ENCODE measurements at places on chromosomes 1 and 21. TPM values are rescaled to one million over a fixed set of nuclear protein-coding genes. Genes with fewer than 3 reads are reported as not detected.
A peak's percentile ranks its signal among the peaks of the same experiment; 100 is the strongest.

The CLEC20A gene
- polyA plus RNA-seq = not detected

The FLG gene
- polyA plus RNA-seq = not detected

The IFNLR1 gene
- not detected for polyA plus RNA-seq

The DYNLT5 gene
- polyA plus RNA-seq = 0.12 TPM

The YARS1 gene
- polyA plus RNA-seq = 62.3 TPM

The CR1L gene
- not detected for polyA plus RNA-seq

The PPIAL4G gene
- polyA plus RNA-seq = not detected

The RUNX1 gene
- 45.0 TPM for polyA plus RNA-seq

The ANGPTL3 gene
- not detected for polyA plus RNA-seq

The ICOSLG gene
- 0.09 TPM for polyA plus RNA-seq

The CCDC27 gene
- not detected for polyA plus RNA-seq

DNA sequence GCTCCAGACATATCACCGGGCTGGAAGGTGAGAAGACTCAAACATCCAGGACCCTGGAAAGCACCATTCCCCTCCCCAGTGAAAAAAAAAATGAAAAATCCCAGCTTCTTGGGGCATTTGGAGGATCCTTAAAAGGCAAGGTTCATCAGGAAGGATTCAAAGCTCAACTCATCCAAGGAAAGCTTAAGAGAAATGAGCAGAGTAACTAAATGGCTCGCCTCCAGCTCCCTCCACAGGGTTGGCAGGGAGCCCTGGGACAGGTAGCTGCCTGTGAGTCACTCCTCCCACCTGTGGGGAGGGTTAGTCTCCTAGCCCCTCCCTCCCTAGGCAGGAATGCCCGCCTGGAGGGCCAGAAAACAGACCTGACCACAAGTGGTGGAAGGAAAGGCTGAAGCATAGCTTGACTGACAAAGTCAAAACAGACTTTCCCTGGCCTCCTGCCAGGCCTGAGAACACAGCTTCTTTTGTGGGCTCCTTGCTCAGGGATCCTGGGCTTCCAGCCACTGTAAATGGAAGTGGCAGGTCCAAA lies 712 bp upstream of the LAMB3 start:
- H3K4me3 ChIP-seq = no peak overlapping the region
- H3K27me3 ChIP-seq = no peaks in the 10 kb centered on the region
- peak; percentile 50 for DNase-seq
- peaks cover 16% of the 10 kb centered on the region for H3K4me1 ChIP-seq
- H3K36me3 ChIP-seq = no peaks in the 10 kb centered on the region

DNA sequence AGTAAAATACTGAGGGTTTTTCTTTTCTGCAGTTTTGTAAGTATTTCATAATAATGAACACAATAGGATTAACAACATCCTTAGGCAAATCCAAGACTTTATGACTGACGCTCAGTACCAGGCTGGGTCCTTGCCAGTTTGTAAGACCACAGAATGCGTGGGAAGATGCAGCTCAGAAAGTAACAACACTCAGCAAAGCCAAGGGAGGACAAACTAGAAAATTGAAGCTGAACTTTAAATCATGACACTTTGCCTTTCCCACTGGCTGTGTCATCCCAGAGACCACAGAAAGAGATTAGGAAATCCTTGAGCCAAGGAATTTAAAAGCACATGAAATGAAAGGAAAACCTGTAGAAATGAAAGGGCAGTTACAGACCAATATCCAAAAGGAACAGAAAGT lies 426.3 kb upstream of the CHRM3 start:
- H3K27me3 ChIP-seq = no peaks in the 10 kb centered on the region
- no peaks in the 10 kb centered on the region for H3K4me1 ChIP-seq
- H3K27ac ChIP-seq = no peak overlapping the region
- no peak overlapping the region for H3K4me3 ChIP-seq
- DNase-seq = peak; percentile 4
- no peaks in the 10 kb centered on the region for H3K36me3 ChIP-seq

DNA sequence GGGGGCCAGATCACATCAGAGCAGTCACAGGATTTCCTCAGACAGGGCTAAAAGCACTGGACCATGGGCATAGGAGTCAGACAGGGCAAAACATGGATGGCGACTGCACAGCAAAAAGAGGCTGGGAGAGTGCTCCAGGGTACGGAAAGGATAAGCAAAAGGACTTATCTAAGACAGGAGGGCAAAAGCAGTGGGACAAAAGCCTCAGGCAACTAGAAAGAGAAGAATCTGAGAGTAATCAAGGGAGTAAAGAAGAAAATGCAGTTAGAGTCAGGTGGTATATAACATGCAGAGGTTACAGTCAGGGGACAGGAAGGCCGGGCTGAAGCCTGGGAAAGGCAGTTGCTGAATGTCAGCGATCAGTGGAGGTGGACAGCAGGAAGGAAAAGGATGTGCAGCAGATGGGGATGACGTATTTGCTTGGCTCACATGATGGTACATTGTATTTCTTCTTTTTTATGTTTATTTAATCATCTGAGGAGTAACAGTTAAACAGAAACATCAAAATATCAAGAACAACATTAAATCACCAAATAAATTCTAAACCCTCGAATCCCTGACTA lies 63.1 kb upstream of the CNN3 start:
- H3K4me1 ChIP-seq = peaks cover 11% of the 10 kb centered on the region
- no peaks in the 10 kb centered on the region for H3K27me3 ChIP-seq
- no peak overlapping the region for H3K4me3 ChIP-seq
- no peak for DNase-seq
- no peaks in the 10 kb centered on the region for H3K36me3 ChIP-seq

DNA sequence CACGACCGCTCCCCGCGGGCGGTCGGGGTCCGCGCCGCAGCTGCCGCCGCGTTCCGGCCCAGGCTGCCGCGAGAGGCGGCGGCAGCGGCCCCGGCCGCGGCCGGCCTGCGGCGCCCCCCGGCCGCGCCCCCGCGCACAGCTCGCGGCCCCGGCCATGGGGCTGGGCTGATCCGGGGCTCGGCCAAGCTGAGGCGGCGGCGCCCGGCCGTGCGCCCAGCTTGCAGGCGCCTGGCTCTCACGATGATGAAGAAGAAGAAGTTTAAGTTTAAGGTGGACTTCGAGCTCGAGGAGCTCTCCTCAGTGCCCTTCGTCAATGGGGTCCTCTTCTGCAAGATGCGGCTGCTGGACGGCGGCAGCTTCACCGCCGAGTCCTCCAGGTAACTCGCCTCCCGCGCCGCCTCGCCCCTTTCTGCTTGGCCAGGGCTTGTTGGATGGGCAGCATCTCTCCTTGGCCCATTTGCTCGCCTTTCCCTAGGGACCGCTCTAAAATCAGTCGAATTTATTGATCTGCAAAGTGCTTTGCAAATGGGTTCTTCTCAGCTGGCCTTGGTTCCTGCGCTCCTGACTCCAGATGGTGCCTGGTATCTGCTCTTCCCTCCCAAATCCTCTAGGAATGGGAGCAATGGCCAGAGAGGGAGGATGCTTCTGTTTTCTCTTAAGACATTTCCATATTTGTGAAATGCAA lies 431 bp downstream of the EEIG2 start:
- no peaks in the 10 kb centered on the region for H3K4me1 ChIP-seq
- peak; percentile 16 for DNase-seq
- peak overlapping the region; percentile 16 for H3K27ac ChIP-seq
- no peaks in the 10 kb centered on the region for H3K27me3 ChIP-seq

DNA sequence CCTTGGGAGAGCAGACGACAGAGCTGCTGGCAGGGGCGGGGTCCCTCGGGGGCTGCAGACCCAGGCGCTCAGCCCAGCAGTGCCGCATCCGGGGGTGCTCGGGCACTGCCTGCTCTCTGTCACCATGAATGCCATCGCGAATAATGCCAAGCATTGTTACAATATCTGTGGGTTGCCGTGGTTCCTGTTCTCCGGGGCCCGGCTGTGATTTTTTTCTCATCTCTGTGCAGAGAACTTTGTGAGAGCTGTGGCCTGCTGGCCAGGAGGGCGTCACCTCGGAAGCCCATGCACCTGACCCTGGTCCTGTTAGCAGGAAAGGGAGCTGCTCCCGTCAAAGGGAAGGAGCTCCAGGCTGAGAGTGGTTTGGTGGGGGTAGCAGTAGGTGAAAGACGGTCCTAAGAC lies 70.4 kb downstream of the PRDM16 start:
- no peaks in the 10 kb centered on the region for H3K4me1 ChIP-seq
- H3K36me3 ChIP-seq = no peaks in the 10 kb centered on the region
- DNase-seq = no peak
- no peak overlapping the region for H3K27ac ChIP-seq
- H3K27me3 ChIP-seq = no peaks in the 10 kb centered on the region

- peak overlapping the region; percentile 69 for H3K27ac ChIP-seq
- H3K27me3 ChIP-seq = no peaks in the 10 kb centered on the region
- H3K4me1 ChIP-seq = peaks cover 32% of the 10 kb centered on the region
- H3K4me3 ChIP-seq = no peak overlapping the region
These were observed 37.2 kb upstream of the IPO9 start for GRCh38 chr1:201791779-201792173.

DNA sequence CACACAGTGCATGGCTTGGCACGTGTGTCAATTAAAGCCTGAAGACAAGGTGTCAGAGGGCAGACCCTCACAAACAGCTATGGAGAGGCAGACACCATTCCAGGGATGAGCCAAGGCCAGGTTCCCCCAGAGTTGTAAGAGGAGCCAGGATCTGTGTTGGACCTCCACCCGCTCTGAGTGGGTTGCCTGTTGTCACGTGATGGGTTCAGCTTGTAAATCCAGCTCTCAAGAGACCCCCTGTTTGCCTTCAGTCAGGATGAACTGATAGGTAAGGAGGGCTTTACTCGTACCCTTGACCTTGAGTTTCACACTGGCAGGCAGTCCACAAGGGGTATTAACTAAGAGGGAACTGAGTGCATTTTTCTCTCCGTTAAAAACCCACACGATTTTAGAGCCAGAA lies 27.7 kb upstream of the KCND3 start:
- no peak overlapping the region for H3K4me3 ChIP-seq
- no peaks in the 10 kb centered on the region for H3K27me3 ChIP-seq
- DNase-seq = no peak
- H3K4me1 ChIP-seq = no peaks in the 10 kb centered on the region
- no peaks in the 10 kb centered on the region for H3K36me3 ChIP-seq
- no peak overlapping the region for H3K27ac ChIP-seq

- no peak overlapping the region for H3K27ac ChIP-seq
- DNase-seq = no peak
- no peak overlapping the region for H3K4me3 ChIP-seq
- H3K27me3 ChIP-seq = peaks cover 52% of the 10 kb centered on the region
- peaks cover 1% of the 10 kb centered on the region for H3K4me1 ChIP-seq
- H3K36me3 ChIP-seq = no peaks in the 10 kb centered on the region
These were observed 15.5 kb downstream of the NT5C1A start for GRCh38 chr1:39656391-39656790.

- DNase-seq = no peak
- H3K27me3 ChIP-seq = peaks cover 18% of the 10 kb centered on the region
- peak overlapping the region; percentile 36 for H3K4me3 ChIP-seq
- no peak overlapping the region for H3K27ac ChIP-seq
- peaks cover 8% of the 10 kb centered on the region for H3K4me1 ChIP-seq
These were observed 16.8 kb upstream of the STMN1 start for GRCh38 chr1:25922971-25923552.

GRCh38 chr1:53992085-53992874 lies 25.7 kb downstream of the LDLRAD1 start:
- no peaks in the 10 kb centered on the region for H3K4me1 ChIP-seq
- H3K27ac ChIP-seq = no peak overlapping the region
- DNase-seq = no peak
- H3K27me3 ChIP-seq = peaks cover 2% of the 10 kb centered on the region

- no peak overlapping the region for H3K27ac ChIP-seq
- no peaks in the 10 kb centered on the region for H3K27me3 ChIP-seq
- peak overlapping the region; percentile 73 for H3K4me3 ChIP-seq
- H3K4me1 ChIP-seq = peaks cover 3% of the 10 kb centered on the region
These were observed 1.5 kb upstream of the BATF3 start for GRCh38 chr1:212700892-212701819.

GRCh38 chr1:27972141-27972540 lies 12.4 kb downstream of the XKR8 start:
- H3K36me3 ChIP-seq = peaks cover 10% of the 10 kb centered on the region
- DNase-seq = no peak
- H3K4me3 ChIP-seq = no peak overlapping the region
- no peaks in the 10 kb centered on the region for H3K27me3 ChIP-seq
- H3K4me1 ChIP-seq = peaks cover 17% of the 10 kb centered on the region
- H3K27ac ChIP-seq = no peak overlapping the region

- H3K27ac ChIP-seq = no peak overlapping the region
- H3K4me1 ChIP-seq = peaks cover 10% of the 10 kb centered on the region
- DNase-seq = peak; percentile 21
- peaks cover 5% of the 10 kb centered on the region for H3K27me3 ChIP-seq
- no peaks in the 10 kb centered on the region for H3K36me3 ChIP-seq
- H3K4me3 ChIP-seq = peak overlapping the region; percentile 46
These were observed 3.8 kb downstream of the MPZ start for GRCh38 chr1:161305867-161306519.

GRCh38 chr1:45266151-45266801 lies 59.9 kb upstream of the ZSWIM5 start:
- H3K27me3 ChIP-seq = no peaks in the 10 kb centered on the region
- no peak overlapping the region for H3K4me3 ChIP-seq
- DNase-seq = peak; percentile 91
- H3K27ac ChIP-seq = peak overlapping the region; percentile 79

- H3K4me3 ChIP-seq = no peak overlapping the region
- no peak overlapping the region for H3K27ac ChIP-seq
- no peaks in the 10 kb centered on the region for H3K4me1 ChIP-seq
- no peaks in the 10 kb centered on the region for H3K27me3 ChIP-seq
These were observed 34.1 kb upstream of the ST6GALNAC5 start for GRCh38 chr1:76833151-76833550.

GRCh38 chr1:70077066-70077465 lies 128.3 kb downstream of the LRRC40 start:
- H3K36me3 ChIP-seq = no peaks in the 10 kb centered on the region
- H3K27me3 ChIP-seq = no peaks in the 10 kb centered on the region
- H3K4me1 ChIP-seq = peaks cover 2% of the 10 kb centered on the region
- no peak for DNase-seq

DNA sequence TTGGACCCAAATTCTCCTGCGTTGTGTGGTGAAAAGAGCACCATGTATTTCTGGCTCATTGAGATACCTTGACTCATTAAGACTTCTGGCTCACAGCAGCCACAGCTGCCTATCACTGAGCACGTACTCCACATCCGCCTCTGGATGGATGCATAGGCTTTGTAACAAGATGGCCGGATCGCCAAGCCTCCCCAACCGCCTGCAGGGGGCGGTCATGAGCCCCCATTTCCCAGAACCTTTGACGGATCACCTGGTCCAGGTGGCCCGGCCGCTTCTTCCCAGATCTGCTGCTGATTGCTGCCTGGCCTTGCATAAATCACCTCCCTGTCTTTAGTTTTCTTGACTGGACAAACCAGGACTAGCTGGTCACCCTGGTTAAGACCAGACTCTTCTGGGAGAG lies 156.5 kb upstream of the KLHDC7A start:
- no peak overlapping the region for H3K27ac ChIP-seq
- DNase-seq = no peak
- H3K36me3 ChIP-seq = no peaks in the 10 kb centered on the region
- no peak overlapping the region for H3K4me3 ChIP-seq
